ENCODE measurements at places on chromosomes 1 and 21. TPM values are rescaled to one million over a fixed set of nuclear protein-coding genes. Genes with fewer than 3 reads are reported as not detected.

DNA sequence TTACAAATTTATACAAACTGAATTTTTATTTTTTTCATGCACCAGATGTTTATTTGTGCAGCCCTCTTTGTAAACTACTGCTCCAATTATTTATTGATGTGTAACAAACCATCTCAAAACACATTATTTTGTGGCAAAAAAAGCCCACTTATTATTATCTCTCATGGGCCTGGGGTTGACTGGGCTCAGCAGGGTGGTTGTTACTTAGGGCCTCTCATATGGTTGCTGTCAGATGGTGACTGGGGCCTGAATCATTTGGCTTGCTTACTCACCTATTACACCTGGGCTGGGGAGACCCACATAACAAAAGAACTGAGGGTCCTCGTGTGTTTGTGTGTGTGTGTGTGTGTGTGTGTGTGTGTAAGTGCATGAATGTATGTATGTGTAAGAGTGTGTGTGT is 52.5 kb upstream of the HSPA13 start:
- no peak for DNase-seq
- H3K4me1 ChIP-seq: no peaks in the 10 kb centered on the region
- H3K36me3 ChIP-seq: no peaks in the 10 kb centered on the region
- H3K27me3 ChIP-seq: no peaks in the 10 kb centered on the region
- H3K4me3 ChIP-seq: no peak overlapping the region
- no peak overlapping the region for H3K27ac ChIP-seq

DNA sequence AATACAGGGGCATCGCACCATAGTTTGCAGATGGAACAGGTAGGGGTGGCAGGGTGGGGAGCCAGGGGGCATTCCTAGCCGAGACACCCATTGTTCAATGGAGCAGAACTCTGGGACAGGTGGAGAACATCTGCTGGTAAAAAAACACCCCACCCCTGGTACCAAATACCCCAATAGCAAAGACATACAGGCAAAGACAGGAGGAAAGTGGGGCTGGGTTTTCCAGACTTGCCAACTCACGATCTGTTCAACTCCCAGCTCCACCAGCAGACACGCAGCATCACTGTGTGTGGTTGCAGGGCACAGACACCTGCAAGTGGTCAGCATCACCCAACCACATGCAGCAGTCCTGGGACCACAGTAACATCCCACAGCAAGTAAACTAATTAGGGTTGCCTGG is 328 bp upstream of the KRTAP10-8 start:
- H3K36me3 ChIP-seq: no peaks in the 10 kb centered on the region
- no peaks in the 10 kb centered on the region for H3K27me3 ChIP-seq
- no peaks in the 10 kb centered on the region for H3K4me1 ChIP-seq
- H3K27ac ChIP-seq: no peak overlapping the region
- no peak overlapping the region for H3K4me3 ChIP-seq

DNA sequence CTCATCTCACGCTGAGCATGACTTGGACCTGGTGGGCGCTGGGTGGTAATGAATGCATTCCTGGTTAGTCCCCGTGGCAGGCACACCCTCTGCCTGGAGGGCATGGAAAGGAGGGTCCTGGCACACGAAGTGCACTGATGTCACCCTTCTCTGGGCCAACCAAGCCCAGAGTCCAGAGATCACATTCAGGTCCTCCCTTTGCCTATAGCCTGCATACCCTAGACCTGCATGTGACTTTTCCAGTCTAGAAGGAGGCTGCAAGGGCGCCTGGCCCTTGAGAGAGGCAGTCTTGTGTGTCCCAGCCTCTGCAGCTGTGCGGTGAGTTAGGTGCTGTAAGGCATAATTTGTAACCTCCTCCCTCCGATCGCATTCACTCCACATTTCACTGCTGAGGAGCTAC is 22.1 kb downstream of the PADI2 start:
- H3K27me3 ChIP-seq: no peaks in the 10 kb centered on the region
- H3K36me3 ChIP-seq: no peaks in the 10 kb centered on the region
- no peak overlapping the region for H3K4me3 ChIP-seq

DNA sequence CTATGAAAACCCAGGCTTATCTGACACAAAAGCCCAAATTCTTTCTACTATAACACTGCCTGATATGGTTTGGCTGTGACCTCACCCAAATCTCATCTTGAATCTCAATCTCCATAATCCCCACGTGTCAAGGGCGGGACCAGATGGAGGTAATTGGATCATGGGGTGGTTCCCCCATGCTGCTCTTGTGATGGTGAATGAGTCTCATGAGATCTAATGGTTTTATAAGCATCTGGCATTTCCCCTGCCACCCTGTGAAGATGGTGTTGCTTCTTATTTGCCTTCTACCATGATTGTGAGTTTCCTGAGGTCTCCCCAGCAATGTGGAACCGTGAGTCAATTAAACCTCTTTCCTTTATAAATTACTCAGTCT is 123.3 kb upstream of the USP24 start:
- no peaks in the 10 kb centered on the region for H3K27me3 ChIP-seq
- H3K4me1 ChIP-seq: no peaks in the 10 kb centered on the region
- no peak overlapping the region for H3K27ac ChIP-seq
- no peaks in the 10 kb centered on the region for H3K36me3 ChIP-seq

CFHR1 gene
- total RNA-seq: not detected

CAPN8 gene
- not detected for total RNA-seq

- H3K4me1 ChIP-seq: no peaks in the 10 kb centered on the region
- H3K27ac ChIP-seq: no peak overlapping the region
- H3K27me3 ChIP-seq: no peaks in the 10 kb centered on the region
- no peak overlapping the region for H3K4me3 ChIP-seq
- H3K36me3 ChIP-seq: no peaks in the 10 kb centered on the region
Measured at GRCh38 chr1:192609110-192610079, 26.6 kb upstream of the RGS13 start.

CRABP2 gene
- total RNA-seq: 11.4 TPM

- H3K4me1 ChIP-seq: no peaks in the 10 kb centered on the region
- no peaks in the 10 kb centered on the region for H3K27me3 ChIP-seq
Measured at GRCh38 chr1:45574105-45574626, 9.7 kb upstream of the NASP start.

DNA sequence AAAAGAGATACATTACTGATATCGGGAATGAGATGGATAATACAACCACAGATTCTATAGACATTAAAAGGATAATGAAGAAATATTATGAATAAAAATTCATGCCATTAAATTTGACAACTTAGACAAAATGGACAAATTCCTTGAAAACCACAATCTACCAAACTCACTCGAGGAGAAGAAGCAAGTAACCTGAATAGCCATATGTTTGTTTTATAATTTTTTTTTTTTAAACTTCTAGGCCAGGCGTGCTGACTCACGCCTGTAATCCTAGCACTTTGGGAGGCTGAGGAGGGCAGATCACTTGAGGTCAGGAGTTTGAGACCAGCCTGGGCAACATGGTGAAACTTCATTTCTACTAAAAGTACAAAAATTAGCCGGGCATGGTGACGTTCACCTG is 327.9 kb downstream of the VAV3 start:
- no peaks in the 10 kb centered on the region for H3K27me3 ChIP-seq
- no peak overlapping the region for H3K27ac ChIP-seq

GRCh38 chr1:211684791-211685190 is 9.4 kb upstream of the NEK2 start:
- H3K4me1 ChIP-seq: peaks cover 4% of the 10 kb centered on the region
- H3K36me3 ChIP-seq: no peaks in the 10 kb centered on the region
- DNase-seq: no peak
- peaks cover 22% of the 10 kb centered on the region for H3K27me3 ChIP-seq

GRCh38 chr1:81151206-81151605 is 649.5 kb upstream of the ADGRL2 start:
- no peaks in the 10 kb centered on the region for H3K36me3 ChIP-seq
- no peaks in the 10 kb centered on the region for H3K4me1 ChIP-seq
- no peak overlapping the region for H3K4me3 ChIP-seq
- H3K27ac ChIP-seq: no peak overlapping the region
- no peak for DNase-seq

MYBPHL gene
- 0.45 TPM for total RNA-seq

All from heart left ventricle (tissue), 16 donors.